ENCODE measurements at places on chromosomes 12 and 14. TPM values are rescaled to one million over a fixed set of nuclear protein-coding genes. Genes with fewer than 3 reads are reported as not detected.

- DNase-seq = no peak
Measured at GRCh38 chr12:58969237-58969636, 48.9 kb upstream of the LRIG3 start.

DNA sequence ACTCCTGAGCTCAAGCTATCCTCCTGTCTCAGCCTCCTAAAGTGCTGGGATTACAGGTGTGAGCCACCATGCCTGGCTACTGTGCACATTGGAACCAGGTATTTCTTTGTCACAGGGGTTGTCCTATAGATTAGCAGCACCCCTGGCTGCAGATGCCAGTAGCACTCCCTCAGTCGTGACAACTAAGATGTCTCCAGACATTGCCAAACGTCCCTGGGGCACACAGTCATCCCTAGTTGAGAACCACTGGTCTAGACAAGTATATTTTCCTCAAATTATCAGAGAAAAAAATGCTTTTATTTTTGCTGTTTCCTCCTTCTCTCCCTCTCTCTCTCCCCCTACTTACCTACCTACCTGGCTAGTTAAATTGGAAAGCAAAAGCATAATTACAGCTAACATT lies 17.9 kb upstream of the P2RX7 start:
- DNase-seq = no peak

DNA sequence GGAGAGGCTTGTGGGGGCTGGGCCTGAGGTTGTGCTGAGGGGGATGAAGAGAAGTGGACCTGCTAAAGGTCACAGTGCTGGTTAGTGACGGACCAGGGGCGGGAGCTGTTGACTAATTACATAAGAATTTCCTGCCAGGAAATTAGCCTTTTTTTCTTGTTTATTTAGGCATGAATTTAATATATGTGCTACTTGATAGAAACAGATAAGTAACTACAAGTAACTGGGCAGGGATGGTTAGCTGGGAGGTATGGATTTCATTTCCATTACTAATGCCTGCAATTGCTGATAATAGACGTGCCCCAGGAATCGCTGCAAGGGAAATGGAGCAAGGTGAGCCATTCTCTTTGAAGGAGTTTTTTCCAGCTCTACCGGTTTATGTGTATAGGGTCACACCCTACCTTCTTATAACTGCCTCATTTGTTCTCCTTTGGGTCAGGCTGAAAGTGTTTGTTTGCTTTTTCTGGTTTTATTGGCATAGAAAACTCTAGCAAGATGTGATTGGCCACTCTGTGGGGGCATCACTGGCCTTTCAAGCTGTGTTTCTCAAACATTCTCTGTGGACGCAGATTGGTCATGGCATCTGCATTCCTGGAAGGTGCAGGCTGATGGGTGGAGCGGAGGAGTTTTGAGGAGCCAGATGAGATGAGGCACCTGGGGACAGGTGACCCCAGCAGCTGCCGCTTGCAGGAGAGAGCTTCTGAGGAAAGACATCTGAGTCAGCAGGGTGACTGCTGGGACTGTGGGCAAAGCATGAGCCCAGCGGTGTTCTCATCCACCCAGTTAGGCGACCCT lies 19.0 kb upstream of the GPRC5A start:
- no peak for DNase-seq

GRCh38 chr12:5396541-5396940 lies 35.4 kb upstream of the NTF3 start:
- no peak for DNase-seq

DNA sequence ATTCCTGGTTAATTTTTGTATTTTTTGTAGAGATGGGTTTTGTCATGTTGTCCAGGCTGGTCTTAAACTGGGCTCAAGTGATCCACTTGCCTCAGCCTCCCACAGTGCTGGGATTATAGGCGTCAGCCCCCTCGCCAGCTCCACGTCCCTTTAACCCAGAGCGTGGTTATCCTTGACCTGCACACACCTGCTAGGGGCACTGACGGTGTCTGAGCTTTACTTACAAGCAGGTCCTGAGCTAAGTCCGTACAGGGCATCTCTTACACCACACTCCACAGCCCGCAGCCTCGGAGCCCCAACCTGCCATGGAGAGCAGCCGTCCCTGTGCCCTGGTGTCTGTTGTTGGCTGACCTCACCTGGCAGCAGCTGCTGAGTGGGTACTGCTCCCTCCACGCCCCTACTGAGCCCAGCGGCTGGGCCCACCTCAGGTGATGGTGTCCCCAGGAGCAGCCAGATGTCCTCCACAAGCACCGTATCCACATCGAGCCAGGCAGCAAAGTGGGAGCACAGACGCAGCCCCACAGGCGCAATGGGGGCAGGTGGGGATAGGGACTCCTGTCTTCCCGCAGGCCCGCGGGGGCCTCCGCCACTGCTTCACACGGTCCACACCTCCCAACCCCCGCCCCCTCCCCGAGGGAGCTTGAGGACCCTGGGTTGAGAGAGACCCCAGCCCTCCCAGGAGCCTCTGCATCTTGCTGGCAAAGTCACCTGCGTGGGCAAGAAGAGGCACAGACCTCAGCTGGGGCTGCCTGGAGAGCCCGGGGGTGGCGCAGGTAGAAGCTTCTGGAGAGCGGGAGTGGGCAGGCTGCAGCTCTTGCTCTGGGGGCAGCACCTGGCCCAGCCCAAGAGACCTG lies 325.4 kb upstream of the SFSWAP start:
- DNase-seq = no peak

DNA sequence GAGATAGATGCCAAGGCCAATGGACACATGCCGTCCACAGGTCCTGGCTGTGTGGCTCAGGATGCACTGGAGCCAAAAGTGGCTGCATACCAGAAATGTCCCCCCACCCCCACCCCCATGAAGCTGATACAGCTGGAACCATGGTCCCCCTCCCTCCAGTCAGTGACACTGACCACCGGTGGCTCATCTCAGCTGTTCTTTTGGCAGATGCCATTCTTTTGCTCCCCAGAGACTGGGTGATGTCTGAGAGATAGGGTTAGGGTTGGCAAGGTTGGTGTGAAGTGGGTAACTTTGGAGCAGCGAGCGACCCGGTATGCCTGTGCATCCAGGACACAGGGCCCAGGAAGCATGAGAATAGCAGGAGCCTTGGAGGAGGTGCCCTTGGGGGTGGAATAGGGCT lies 285.6 kb downstream of the CACNA1C start:
- DNase-seq = no peak

GRCh38 chr12:112937741-112938719 lies at the start of gene OAS3:
TSS of gene OAS3 (plus strand) at chr12:112938474. CDS start at chr12:112938531, 57 bp downstream.
- peak; percentile 81 for DNase-seq

DNA sequence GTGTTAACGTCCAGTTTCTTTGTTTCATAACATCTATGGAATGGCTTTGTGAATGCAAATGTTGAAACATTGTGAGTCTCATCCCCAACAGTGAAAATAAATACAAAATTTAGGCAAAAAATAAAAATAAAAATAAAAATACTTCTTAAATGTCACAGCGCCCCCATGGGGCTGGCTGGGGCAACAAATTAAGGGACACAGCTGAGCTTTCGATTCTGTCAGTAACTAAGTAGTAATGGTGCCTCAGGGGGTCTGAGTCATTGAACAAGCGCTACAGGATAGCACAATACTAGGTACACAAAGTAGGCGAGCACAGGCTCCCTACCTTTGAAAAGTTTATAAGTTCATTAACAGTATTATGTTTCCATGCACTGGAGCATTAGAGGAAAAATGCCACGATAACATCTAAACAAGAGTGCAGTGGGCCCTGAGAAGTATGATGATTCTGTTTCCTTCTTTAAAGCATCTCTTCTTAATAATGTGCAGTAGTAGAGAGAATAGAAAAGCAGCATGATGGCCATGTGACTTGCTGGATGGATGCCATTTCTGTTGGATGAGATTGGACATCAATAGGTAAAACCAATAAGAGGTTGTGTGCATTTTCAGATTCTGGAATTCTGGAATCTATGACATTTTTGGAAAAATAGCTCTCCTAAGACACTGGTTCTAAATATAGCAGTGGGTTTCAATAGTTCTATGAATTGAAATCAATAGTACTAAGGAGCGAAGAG lies 667.2 kb downstream of the DIO2 start:
- no peak for DNase-seq

The AQP6 gene
- total RNA-seq = not detected

The DIO3 gene
- total RNA-seq = not detected

The ZNF385A gene
- total RNA-seq = 5.3 TPM

The GPR135 gene
- 4.7 TPM for total RNA-seq

DNA sequence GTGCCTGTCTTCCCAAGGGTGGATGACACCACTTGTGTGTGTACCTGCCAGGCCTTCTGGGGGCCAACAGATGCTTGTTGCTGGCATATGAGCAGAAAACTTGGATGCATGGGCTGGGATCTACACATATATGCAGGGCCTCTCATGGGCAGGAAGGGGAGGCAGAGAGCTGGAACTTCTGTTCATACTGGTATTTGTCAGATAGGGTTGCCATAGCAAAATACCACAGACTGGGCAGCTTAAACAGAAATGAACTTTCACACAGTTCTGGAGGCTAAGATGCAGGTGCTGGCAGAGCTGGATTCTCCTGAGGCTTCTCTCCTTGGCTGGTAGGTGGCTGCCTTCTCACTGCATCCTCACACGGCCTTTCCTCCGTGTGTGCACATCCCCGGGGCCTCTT lies 121.8 kb downstream of the SUDS3 start:
- no peak for DNase-seq

DNA sequence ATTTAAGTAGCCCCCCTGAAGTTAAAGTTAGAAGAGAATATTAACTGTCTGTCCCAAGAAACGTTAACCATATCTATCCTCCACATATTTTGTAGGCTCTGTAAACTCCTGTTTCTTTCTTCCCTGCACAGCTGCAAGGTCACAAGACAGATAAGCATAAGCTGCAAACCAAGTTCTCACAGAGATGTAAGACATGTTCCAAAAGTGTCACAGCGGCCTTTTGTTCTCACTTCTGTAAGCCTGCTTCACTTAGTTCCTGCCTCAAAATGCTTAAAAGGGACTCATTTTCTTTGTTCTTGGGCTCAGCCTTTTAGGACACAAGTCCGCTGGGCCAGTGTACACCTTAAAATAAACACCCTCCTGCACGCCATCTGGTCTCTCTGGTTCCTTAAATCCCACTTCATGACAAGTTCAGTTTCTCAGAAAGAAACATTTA lies 3.2 kb downstream of the RNASE1 start:
- no peak for DNase-seq

DNA sequence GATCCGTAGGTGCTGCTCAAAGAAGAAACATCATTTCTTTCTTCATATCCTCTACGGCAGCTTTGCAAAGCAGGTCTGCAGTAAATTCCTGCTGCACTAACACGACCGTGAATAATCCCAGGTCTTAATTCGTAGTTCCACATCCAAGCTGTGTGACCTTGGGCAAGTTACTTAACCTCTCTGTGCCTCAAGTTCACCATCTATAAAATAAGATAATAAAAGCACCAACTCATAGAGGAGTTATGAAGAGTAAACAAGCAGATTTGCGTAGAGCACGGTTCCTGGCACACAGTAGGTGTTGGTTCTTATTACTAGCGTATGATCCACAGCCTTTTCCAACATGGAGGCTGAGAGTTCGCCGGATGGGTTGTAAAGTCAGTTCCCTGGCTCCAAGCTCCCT lies 3.6 kb downstream of the NCOR2 start:
- no peak for DNase-seq

- no peak for DNase-seq
Measured at GRCh38 chr12:28132398-28132797, 57.9 kb upstream of the CCDC91 start.

- DNase-seq = peak; percentile 82
Measured at GRCh38 chr14:105019861-105020814, 745 bp downstream of the CDCA4 start.

- no peak for DNase-seq
Measured at GRCh38 chr12:65532764-65533163, 254.3 kb downstream of the MSRB3 start.

DNA sequence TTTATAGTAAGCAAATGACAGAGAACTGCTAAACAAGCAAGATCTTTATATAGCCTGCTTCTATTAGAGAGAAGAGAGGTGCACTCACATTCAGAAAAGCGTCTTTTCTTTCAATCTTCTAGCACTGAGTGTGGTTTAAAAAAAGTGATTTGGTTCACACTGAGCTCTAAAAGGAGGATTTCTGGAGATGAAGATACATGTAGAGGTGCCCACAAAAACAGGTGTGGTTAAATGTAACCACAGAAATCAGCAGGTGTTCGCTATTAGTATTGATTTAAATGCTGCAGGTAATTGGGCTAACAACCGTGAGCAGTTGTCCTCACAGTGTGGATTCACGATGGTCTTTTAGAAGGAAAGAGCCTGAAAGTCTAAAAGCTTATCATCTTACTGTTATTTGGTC lies 10.7 kb downstream of the PKP2 start:
- DNase-seq = no peak

DNA sequence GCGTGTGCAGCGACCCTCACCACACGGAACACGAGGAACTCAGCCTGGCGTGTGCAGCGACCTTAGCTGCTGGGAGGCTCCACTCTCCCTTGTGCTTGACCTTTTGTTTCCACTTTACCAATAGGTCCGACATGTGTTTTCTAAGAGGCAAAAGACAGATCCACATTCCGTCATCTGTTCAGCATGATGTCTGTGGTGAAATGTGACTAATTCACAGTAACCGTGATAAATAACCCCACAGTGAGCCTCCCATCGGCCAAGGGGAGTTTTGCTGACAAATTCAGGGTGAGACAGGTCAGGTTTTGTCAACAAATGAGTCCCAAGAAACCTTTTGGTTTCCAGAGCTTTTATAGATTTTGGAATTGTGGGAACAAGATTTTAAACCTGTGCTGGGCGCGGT lies 55.9 kb downstream of the MOK start:
- DNase-seq = no peak

GRCh38 chr12:6538420-6539313 lies 4.3 kb downstream of the GAPDH start:
- peak; percentile 31 for DNase-seq

GRCh38 chr14:22691171-22691570 lies 47.0 kb upstream of the OR6J1 start:
- no peak for DNase-seq

The RNASE3 gene
- not detected for total RNA-seq

The VASH1 gene
- total RNA-seq = 2.7 TPM

The ZNF839 gene
- total RNA-seq = 22.9 TPM

- DNase-seq = no peak
Measured at GRCh38 chr14:50228313-50228712, 3.1 kb downstream of the SOS2 start.

The HSPB8 gene
- total RNA-seq = not detected

The SMIM41 gene
- total RNA-seq = not detected

GRCh38 chr12:56206452-56207166 lies 15.1 kb downstream of the RNF41 start:
- DNase-seq = peak; percentile 65

DNA sequence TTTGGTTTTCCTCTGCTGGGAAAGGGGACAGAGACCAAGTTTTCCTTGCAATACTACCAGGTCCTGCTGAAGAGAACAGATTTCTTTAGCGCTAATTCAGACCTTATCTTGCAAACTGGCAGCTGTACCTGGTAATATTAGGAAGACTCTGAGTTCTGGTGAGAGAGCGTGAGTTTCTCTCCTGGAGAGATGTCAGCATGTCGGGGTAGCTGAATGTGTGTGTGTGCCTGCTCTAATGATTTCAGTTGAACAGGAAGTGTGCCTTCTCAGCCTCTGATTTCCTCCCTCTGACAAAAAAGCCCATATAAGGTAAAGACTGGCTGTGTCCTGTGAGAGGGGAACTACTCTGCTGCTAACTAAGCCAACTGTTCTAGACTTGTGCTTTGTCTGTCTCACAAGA lies 10.3 kb upstream of the ERP27 start:
- peak; percentile 88 for DNase-seq

The HOXC10 gene
- not detected for total RNA-seq

Measured in B cell (primary cell).